ENCODE measurements at places on chromosomes 7 and 10. TPM values are rescaled to one million over a fixed set of nuclear protein-coding genes. Genes with fewer than 3 reads are reported as not detected.

The FAM20C gene
- 57.0 TPM for total RNA-seq

The SAP25 gene
- 13.6 TPM for total RNA-seq

The CLDN4 gene
- total RNA-seq = 0.85 TPM

The FAM131B gene
- 2.6 TPM for total RNA-seq

The ASAH2 gene
- total RNA-seq = 4.0 TPM

The FAM180A gene
- 8.0 TPM for total RNA-seq

The NOD1 gene
- 33.0 TPM for total RNA-seq

The CCDC136 gene
- 5.9 TPM for total RNA-seq

The HELLS gene
- total RNA-seq = 6.2 TPM

The DHTKD1 gene
- total RNA-seq = 25.3 TPM

The ADRB1 gene
- 0.76 TPM for total RNA-seq

The OGDH gene
- total RNA-seq = 91.3 TPM

The HOXA10 gene
- total RNA-seq = 11.2 TPM

The HDAC9 gene
- 27.6 TPM for total RNA-seq
